ENCODE measurements at places on chromosomes 5 and 9. TPM values are rescaled to one million over a fixed set of nuclear protein-coding genes. Genes with fewer than 3 reads are reported as not detected.

DNA sequence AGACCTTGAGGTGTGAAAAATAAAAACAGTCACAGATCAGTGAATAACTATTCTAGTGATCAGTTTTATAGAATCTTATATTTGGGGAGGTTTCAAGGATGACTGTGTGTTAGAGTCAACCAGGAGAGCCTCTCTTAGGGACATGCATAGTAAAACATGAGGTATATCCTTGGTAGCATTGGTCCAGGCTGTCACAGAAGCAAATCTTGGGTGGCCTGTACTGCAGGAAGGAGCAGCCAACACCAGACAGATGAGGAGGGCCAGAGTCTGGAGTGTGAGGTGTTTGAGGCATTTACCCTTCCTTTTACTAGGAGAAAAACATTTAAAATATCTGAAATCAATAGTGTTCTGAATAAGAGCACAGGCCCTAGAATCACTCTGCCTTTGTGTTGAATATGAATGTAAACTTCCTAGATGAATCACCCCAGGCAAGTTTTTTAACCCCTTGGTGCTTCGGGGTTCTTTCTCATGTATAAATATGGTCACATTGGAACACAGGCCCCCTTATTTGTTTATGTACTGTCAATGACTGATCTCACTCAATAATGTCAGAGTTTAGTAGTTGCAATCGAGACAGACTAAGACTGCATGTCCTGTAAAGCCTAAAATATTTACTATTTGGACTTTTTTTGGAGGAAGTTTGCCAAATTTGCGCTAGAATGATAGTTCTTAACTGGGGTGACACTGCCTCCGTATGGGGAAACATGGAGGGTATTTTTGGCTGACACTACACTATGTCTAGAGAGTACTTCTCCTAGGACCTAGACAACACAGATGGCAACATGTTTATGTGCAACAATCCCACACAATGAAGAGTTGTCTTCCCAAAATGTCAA is 416.5 kb upstream of the POU5F2 start:
- no peak for DNase-seq

DNA sequence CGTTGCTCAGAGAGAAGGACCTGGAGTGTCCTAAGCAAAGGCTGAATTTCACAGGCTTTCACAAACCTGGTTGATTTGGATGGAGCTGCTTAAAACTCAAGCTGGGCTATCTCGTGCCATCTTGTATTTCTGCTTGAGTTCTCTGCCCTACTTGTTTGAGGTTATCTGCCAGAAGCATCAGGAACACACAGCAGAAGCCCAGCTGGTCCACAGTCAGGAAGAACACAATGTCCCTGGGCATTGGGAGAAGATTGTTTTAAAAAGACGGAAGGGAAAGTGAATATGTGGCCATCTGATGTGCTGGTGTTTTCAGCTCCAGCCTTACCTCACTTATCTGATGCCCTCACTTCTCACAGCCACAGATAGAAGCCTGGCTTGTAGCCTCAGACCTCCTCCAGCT is 32.9 kb upstream of the SLC36A1 start:
- no peak for DNase-seq

- DNase-seq: no peak
Observed at GRCh38 chr5:146606893-146607292, 90.9 kb upstream of the GPR151 start.

DNA sequence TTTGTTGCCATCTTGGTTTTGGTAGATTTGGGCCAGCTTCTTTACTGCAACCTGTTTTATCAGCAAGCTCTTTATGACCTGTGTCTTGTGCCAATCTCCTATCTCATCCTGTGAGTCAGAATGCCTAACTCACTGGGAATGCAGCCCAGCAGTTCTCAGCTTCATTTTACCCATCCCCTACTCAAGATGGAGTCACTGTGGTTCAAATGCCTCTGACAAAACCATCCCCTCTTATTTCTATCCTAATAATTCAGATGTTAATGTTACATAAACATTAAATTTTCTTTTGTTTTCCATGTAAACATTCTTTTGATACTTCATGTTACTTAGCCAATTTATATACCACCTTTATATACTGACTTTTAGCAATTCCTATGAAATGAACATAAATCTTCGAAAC is 746.3 kb downstream of the CDH18 start:
- DNase-seq: no peak

GRCh38 chr5:10396552-10396951 is 43.1 kb downstream of the MARCHF6 start:
- DNase-seq: no peak

GRCh38 chr5:178240341-178240741 is 7.7 kb upstream of the PHYKPL start:
- no peak for DNase-seq

GRCh38 chr9:93181672-93182435 is 2.1 kb upstream of the WNK2 start:
- DNase-seq: no peak

DNA sequence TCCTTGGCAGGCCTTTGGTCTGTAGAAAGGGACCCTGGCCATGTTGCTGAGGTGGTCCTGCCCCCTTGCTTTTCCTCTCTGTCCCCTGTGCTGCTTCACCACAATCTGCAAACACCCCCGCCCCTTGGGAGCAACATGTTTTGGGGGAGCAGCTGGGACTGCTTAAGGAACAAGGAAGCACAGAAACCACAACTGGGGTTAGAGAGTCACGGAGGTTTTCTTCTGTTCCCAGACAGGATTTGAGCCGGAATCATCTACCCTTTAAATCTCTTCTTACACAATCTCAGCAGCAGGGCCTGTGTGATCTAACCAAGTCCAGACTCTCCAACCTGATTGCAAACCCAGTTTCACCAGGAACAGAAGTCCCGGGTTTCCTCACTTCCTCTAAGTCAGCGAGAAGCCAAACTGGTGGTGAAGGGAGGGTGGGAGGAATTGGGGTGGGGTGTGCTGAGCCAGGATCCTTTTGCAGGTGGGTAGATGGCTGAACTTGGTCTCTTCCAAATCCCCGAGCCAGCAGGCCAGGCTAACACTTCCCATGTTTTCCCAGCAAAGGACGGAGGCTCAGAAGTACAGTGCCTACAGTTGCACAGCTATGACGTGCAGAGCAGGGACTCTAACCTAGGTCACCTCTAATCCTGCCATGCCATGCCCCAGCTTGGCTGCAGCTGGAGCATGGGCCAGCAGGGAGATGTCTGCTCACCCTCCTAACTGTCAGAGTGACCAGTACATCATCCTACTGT is 25.0 kb downstream of the SH3PXD2B start:
- DNase-seq: peak; percentile 49

DNA sequence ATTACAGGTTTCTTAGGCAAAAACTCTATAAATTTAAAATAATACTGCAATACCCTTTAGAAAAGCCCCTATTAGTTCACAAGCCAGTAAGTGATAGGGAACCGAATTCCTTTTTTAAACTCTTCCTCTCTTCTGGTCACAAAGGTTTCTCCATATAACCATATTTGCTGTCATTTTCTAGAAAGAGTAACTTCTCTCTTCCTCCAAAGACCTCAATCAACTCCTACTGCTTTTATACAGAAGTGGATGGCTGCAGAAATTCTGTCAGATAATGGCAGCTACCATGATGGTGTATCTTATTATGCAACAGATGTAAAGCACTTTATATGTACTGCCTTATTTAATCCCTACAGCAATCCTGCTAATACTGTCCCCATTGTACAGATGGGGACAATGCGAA is 6.2 kb downstream of the TUT7 start:
- no peak for DNase-seq

GRCh38 chr5:177403792-177404640 is 3.6 kb upstream of the PFN3 start:
- peak; percentile 91 for DNase-seq

DNA sequence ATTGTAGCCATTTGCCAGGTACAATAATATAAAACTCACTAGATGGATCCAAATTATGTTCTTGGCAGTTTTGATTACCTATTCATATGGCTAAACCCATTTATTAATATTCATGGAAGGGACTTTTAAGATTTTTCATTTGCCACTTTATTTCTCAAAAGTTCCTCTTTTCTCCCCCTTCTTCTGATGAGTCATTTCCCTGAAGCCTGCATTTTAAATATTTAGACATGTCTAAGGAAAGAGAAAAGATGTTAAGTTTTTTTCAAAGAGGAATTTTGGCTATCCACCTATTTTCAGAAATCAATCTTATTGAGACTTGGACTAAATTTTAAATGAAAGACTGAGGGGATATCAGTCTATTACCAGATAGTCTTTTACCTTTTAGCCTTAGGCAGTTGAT is 1189.4 kb downstream of the EFNA5 start:
- no peak for DNase-seq

DNA sequence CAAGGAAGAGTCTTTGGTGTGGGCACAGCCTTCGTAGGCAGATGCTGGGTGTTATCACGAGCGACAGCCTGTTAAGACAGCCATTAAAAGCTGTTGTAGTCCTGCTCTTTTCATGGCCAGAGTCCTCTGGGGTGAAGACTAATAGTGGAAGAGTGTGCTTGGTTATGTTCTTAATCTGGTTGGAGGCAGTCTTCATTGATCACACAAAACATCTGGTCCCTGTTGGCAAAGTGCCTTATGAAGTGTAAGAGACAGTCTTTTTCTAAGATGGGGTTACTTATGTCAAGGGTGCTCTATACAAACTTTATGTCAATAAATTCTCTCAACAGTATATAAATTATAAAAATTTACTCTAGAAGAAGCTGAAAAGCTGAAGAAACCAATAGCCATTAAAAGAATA is 280.4 kb downstream of the CAAP1 start:
- DNase-seq: no peak

Gene TCF7
- total RNA-seq: 3.3 TPM

Gene FRMPD1
- 0.77 TPM for total RNA-seq

Gene ERCC6L2
- 22.9 TPM for total RNA-seq

Gene ANXA2R
- 1.9 TPM for total RNA-seq
